Stimulated activated CD4-positive, alpha-beta T cell treated with anti-CD3 and anti-CD28 coated beads, Interleukin-4, amount 100 ng/mL, for 24 hours (primary cell): ENCODE measurements at places on chromosomes 11 and 22.

- no peak for DNase-seq
These were observed 1.9 kb downstream of the PIWIL3 start for GRCh38 chr22:24772493-24773220.

- DNase-seq = no peak
These were observed 855.4 kb upstream of the CHORDC1 start for GRCh38 chr11:91078221-91078620.

- no peak for DNase-seq
These were observed 644.7 kb upstream of the TENM4 start for GRCh38 chr11:80085563-80085962.

- no peak for DNase-seq
These were observed 9.0 kb upstream of the DLAT start for GRCh38 chr11:112016088-112016764.
